ENCODE measurements at places on chromosomes 11 and 22. TPM values are rescaled to one million over a fixed set of nuclear protein-coding genes. Genes with fewer than 3 reads are reported as not detected.

The ADAMTS15 gene
- 5.9 TPM for total RNA-seq

The SERHL2 gene
- 10.8 TPM for total RNA-seq

The UBQLN3 gene
- 0.70 TPM for total RNA-seq

The KRTAP5-10 gene
- total RNA-seq = 2.9 TPM

The PAK1 gene
- total RNA-seq = 56.7 TPM

The LDHAL6A gene
- total RNA-seq = not detected

The ASCL3 gene
- not detected for total RNA-seq

The INPP5J gene
- total RNA-seq = 4.8 TPM

The SEPTIN3 gene
- 0.99 TPM for total RNA-seq

The MTMR3 gene
- total RNA-seq = 81.3 TPM

- no peak for DNase-seq
These were observed 21.5 kb upstream of the CSNK2A3 start for GRCh38 chr11:11374358-11375148.

DNA sequence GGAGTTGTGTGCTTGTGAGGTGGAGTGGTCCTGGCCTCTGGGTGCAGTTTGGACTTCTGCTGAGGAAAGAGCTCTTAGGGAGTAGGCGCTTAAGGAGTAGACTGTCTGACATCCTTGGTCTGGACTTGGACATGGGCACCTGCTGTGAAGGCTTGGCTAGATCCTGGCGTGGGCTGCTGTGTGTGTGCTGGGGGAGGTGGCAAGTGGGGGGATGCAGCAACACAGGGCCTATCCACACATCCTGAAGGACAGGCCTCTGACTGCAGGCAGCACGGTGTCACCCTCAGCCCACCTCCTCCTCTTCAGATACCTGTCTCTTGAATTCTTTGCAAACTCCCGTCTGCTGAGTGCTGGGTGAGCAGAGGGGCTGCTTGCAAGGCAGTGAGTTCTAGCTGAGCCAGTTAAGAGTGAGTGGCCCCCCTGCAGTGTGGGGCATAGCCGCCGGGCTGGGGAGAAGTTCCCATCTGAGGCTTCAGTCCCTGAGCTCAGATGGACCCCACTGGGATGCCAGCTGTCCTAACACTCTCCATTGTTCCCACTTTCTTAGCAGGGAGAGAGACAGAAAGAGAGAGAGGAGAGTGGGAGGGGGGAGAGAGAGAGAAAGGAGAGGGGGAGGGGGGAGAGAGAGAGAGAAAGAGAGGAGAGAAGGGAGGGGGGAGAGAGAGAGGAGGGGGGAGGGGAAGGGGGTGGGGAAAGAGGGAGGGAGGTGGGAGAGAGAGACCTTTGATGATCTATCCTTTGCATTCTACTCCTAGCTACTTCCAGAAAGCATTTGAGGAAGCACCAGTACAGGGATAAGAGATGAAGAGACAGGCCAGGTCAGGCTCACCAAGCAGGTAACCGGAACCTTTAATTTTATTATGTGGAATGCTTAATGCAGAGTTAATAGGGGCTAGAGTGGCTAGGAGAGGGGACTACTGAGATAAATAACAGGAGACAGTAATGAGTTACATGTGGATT is 12.6 kb downstream of the SOX10 start:
- DNase-seq = no peak

GRCh38 chr22:41544671-41545476 is 604 bp upstream of the POLR3H start:
- no peak for DNase-seq

DNA sequence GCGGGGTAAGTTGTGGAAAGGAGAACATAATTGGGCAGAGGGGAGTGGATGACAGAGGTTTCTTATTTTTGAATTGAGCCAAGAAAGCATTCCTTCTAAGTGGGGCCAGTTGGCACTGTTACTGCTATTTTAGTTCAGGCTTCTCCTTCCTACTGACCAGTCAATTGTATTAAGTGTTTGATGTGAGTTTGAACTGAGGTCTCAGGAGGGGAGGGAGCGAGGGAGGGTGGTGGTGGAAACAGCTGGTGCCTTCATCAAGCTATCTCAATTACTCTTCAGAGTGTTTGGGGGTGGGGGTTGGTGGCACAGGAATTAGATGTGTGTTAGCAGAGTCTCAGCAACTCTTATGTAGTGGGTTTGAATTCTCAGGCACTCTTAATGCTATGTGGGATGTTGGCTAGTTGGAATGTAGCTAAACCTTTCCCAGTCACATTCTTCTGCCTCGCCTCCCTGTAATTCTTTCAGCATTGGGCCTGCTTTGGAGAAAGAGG is 14.5 kb downstream of the CTNND1 start:
- no peak for DNase-seq

DNA sequence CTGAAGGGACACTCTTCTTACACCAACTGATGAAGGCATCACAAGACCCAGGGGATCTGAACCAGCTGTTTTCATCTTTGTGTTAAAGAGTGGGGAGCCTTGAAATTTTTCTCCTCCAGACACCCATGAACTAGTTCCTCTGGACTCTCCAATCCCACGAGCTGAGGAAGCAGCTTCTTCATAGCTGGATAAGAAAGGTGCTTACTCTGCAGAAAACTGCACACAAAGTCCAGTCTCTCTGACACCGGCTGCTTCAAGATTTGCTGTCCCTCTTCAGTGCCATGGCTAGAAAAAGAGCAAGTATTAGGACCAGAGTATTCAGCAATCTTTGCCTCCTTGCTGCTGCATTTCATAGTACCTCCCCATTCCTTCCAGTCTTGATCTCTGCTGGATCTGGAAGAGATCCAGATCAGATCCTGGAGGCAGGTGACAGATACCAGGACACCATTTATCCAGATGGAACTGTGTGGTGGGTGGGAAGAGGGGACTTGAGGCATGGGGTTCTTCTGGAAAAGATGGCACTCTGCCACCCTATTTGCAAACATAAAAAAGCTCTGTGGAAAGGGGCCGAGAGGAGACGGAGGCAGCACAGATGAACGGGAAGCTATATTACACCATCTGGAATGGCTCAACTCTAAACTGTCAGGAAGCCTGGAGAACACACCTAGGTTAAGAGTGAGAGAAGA is 25.5 kb downstream of the IL18BP start:
- no peak for DNase-seq

DNA sequence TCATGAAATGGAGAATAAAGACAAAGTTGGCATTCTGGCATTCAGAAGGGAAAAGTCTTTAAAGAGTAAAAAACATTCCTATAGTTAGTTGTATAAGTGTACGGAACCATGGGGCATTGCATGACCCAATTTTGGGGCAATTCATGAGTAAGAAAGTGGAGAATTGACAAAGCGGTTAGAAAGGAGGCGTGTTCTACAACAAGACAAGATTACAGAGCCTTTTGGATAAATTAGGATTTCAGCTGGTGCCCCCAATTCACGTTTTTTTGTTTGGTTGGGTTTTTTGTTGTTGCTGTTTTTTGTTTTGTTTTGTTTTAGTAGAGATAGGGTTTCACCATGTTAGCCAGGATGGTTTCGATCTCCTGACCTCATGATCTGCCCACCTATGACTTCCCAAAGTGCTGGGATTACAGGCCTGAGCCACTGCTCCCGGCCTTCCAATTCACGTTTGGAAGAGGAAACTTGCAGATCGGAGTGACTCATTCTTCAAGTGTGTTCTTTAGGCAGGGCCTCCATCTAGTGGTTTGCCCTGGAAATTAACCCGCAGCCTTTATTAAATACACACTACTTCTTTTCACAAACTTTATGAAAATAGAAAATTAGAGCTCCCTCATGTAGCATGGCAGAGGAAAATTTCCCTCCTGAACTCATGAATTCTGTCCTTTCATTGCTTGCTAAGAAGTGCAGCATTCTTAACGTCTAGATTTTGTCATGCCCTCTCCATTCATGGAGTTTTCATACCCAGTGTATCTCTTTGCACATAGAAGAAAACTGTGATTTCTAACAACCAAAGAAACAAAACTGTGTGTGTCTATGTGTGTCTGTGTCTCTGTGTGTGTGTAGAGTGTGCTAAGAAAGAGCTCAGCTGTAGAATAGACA is 118.1 kb downstream of the BBOX1 start:
- peak; percentile 57 for DNase-seq

DNA sequence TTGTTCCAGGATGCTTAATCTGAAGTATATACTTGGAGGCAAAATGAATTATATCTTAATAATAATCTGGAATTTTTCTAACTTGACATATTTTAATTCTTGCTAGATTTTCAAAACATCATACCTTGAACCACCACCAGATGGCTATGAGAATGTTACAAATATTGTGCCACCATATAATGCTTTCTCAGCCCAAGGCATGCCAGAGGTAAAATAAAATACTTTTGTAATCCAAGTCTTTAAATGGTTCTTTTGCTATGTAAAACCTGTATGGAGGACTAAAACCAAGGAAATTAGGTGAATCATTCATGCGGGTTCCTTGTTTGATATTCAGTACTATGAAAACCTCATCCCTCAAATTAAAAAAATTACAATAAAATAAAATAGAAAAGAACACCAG is 14.4 kb downstream of the NAALAD2 start:
- DNase-seq = no peak

DNA sequence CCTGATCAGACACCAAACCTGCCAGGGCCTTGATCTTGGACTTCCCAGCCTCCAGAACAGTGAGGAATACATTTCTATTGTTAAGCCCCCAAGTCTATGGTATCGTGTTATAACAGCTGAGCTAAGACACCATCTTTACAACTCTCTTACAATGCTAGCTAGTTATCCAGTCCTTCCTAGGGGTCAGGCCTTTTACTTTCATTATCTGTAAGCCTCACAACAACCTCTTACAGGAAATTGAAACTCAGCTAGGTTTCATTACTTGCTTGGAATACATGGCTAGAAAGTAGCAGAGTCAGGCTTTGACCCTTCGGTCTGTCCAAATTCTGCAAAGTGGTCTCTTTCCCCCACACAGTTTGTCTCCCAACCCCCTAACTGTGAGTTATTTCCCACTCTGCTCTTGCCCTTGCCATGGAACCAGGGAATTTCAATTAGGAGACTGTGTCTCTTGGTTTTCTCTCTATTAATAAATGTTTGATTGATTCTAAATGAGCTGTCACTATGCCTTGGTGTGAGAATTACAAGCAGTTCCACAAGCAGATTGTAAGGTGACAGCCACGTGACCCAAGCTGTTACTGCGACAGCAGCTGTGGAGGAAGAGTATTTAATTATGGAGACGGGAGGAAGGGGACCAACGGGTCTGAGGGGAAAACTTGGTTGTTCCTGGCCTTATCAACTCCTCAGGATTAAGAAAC is 38.4 kb upstream of the CLMP start:
- no peak for DNase-seq

DNA sequence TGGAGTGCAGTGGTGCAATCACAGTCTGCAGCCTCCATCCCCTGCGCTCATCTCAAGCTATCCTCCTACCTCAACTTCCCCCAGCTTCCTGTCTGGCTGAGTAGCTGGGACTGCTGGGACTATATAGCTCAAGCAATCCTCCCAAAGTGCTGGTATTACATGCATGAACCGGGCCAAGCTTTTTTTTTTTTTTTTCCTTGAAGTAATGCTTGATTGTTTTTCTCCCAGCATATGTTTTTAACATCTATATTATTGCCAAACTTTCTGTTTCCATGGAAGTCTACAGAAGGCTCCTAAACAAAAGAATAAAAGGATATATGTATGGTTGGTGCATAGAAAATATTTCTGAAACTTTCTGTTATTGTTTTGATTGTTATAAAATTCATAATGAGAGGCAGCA is 853.6 kb downstream of the KCNA4 start:
- no peak for DNase-seq

GRCh38 chr11:17386331-17387084 is 2.0 kb downstream of the KCNJ11 start:
- peak; percentile 77 for DNase-seq

DNA sequence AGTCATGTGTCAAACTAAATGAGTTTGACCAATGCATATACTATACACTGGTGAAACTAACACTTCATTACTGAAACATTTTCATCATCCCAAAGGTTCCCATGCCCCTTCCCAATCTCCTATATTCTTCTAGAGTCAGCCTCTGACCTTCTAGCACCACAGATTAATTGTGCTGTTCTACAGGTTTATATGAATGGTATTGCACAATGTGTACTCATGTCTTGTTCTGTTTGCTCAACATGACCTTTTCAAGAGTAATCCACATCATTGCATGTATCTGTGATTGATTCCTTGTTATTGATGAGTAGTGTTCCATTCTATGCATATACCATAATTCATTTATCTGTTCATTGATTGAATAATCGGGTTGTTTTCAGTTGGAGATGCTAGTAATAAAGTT is 7.5 kb upstream of the OR8G1 start:
- no peak for DNase-seq

- no peak for DNase-seq
These were observed 26.3 kb upstream of the MN1 start for GRCh38 chr22:27827604-27828587.

- no peak for DNase-seq
These were observed 7.0 kb downstream of the THRSP start for GRCh38 chr11:78070621-78071020.

DNA sequence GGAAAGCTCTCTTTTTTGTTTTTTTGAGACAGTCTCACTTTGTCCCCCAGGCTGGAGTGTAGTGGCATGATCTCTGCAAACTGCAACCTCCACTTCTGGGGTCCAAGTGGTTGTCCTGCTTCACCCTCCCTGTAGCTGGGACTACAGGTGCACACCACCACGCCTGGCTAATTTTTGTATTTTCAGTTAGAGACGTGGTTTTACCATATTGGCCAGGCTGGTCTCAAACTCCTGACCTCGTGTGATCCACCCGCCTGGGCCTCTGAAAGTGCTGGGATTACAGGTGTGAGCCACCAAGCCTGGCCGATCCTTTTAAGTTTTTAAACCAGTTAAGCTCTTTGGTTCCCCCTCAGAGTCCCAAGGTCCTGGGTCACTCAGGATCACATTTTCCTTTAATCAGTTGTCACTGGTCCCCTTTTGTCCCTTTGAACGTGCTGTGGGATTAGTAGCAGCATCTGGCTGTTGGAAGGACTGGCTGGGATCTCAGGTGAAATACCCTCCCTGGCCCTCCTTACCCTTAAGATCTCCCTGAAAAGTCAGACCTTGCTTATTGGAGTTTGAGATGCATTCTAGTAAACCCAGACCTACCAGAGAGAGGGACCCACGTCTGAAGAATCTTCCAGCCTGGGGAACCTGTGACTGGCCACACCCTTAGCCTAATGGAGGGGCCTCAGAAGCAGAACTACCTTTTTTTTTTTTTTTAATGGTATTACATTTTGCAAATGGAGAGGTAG is 8.1 kb downstream of the MALAT1 start:
- no peak for DNase-seq

- peak; percentile 88 for DNase-seq
These were observed 89.0 kb upstream of the PARVA start for GRCh38 chr11:12288212-12288930.

GRCh38 chr11:108511851-108512474 is 13.8 kb upstream of the POGLUT3 start:
- no peak for DNase-seq

Data from ureter (tissue), 1 donor.